Thoracic aorta (tissue), 2 donors: ENCODE measurements at places on chromosomes 6 and 20.

DNA sequence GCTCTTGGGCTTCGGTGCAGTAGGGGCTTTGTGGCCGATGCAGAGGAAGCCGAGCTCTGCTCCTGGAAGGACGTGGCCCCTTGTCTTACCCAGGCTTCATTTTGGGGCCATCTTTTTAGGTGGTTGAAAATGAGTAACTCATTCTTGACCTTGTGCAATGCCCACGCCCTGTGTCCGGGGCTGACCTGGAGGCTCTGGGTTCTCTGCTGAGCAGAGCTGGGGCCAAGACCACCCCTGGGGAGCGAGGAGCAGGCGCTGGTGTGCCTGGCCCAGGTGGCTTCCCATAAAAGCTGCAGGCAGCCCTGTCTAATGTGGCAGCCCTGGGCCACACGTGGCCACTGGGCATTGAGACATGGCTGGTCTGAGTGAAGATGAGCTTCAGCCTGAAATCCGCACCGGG lies 25.7 kb downstream of the NTSR1 start:
- no peak for DNase-seq
- no peaks in the 10 kb centered on the region for H3K27me3 ChIP-seq
- H3K27ac ChIP-seq = no peak overlapping the region
- H3K4me1 ChIP-seq = no peaks in the 10 kb centered on the region
- no peaks in the 10 kb centered on the region for H3K36me3 ChIP-seq

GRCh38 chr6:83359638-83360037 lies 71.2 kb downstream of the ME1 start:
- no peak overlapping the region for H3K4me3 ChIP-seq
- H3K36me3 ChIP-seq = no peaks in the 10 kb centered on the region
- H3K4me1 ChIP-seq = no peaks in the 10 kb centered on the region
- no peak for DNase-seq

- peaks cover 22% of the 10 kb centered on the region for H3K4me1 ChIP-seq
- peaks cover 21% of the 10 kb centered on the region for H3K36me3 ChIP-seq
- no peak for DNase-seq
- no peaks in the 10 kb centered on the region for H3K27me3 ChIP-seq
Measured at GRCh38 chr6:33785778-33786177, 3.2 kb downstream of the LEMD2 start.

DNA sequence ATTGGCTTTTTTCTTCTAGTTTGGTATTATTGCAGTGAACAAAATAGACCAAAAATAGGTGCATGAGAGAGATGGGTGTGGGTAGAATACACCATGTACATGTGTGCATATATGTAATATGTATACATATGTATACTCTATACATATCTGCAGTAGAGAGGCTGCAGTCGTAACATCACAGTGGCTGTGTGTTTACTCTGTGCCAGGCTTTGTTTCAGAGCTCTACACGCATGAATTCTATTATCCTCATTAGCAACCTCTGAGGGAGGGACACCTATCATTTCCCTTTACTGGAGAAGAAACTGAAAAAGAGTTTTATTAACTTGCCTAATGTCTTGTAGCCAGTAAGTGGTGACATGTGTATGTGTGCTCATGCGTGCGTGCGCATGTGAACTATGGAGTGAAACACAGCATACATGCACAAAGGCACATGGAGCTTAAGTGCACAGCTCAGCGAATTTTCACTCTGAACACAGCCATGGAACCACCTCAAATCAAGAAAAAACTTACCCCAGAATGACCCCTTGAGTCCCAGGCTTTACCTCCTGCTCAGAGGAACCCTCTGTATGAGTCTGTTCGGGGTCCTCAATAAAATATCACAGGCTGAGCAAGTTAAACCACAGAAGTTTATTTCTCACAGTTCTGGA lies 452.5 kb downstream of the CDH26 start:
- no peaks in the 10 kb centered on the region for H3K27me3 ChIP-seq
- H3K36me3 ChIP-seq = no peaks in the 10 kb centered on the region
- no peak for DNase-seq
- H3K27ac ChIP-seq = no peak overlapping the region
- no peaks in the 10 kb centered on the region for H3K4me1 ChIP-seq
